ENCODE measurements at places on chromosomes 4 and X. TPM values are rescaled to one million over a fixed set of nuclear protein-coding genes. Genes with fewer than 3 reads are reported as not detected.

The IL13RA1 gene
- total RNA-seq = 61.3 TPM

The NEXMIF gene
- not detected for total RNA-seq

The HELT gene
- total RNA-seq = not detected

The TIGD4 gene
- total RNA-seq = 0.17 TPM

The STOX2 gene
- total RNA-seq = 3.2 TPM

The HERC5 gene
- 3.6 TPM for total RNA-seq

The LRIT3 gene
- not detected for total RNA-seq

The TTC29 gene
- not detected for total RNA-seq

The TBC1D8B gene
- total RNA-seq = 1.3 TPM

The UGT2B15 gene
- 0.09 TPM for total RNA-seq

The PCDH11X gene
- not detected for total RNA-seq

The C4orf50 gene
- not detected for total RNA-seq

The DCAF8L2 gene
- total RNA-seq = not detected

The CLCN4 gene
- total RNA-seq = 3.6 TPM

The CLDN34 gene
- total RNA-seq = not detected

The BTC gene
- total RNA-seq = 1.2 TPM

The GUCY2F gene
- total RNA-seq = not detected

The SPANXD gene
- total RNA-seq = not detected

The MGAT4D gene
- total RNA-seq = not detected

The SPARCL1 gene
- total RNA-seq = not detected

The TLR7 gene
- not detected for total RNA-seq

The HHIP gene
- 0.78 TPM for total RNA-seq

All from A549 treated with GW870086 at 1 μM for 4 hours (cell line).